Naive thymus-derived CD4-positive, alpha-beta T cell (primary cell): ENCODE measurements at places on chromosomes 7 and 10. TPM values are rescaled to one million over a fixed set of nuclear protein-coding genes. Genes with fewer than 3 reads are reported as not detected.

The INMT gene
- 0.56 TPM for total RNA-seq

The LIPJ gene
- not detected in 2 replicates for total RNA-seq

The MOGAT3 gene
- not detected for total RNA-seq

The RALA gene
- 48.2 TPM for total RNA-seq

The IFIT2 gene
- 8.4 TPM for total RNA-seq
